ENCODE measurements at places on chromosomes 4 and X. TPM values are rescaled to one million over a fixed set of nuclear protein-coding genes. Genes with fewer than 3 reads are reported as not detected.

DNA sequence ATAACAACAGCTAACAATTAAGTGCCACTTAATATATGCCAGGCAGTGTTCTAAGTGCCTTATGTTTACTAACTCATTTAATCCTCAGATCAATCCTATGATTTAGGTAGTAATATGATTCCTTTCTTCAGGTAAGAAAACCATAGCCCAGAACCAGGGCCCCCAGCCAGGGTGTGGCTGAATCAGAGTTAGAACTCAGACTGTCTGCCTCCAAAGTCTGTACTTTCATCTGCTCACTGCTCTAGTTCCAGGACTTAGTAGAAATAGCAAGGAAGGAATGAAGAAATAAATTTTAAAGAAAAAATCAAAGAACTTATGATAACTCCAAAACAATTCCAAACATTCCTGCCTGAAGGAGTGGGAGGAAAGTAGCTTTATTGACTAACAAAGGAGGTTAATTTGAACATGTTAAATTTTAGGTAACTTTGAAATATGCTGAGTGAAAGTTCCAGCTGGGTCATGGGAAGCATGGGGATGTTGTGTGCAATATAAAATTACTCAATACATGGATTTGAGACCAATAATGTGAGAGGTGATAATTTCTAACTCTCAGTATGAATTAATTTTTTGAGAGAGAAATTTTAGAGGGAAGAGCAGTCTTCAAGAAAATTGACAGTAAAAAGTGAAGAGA lies 8.8 kb upstream of the ADH1C start:
- DNase-seq = no peak

- DNase-seq = no peak
These were observed 217.6 kb downstream of the PTTG2 start for GRCh38 chr4:38177641-38178391.

- DNase-seq = no peak
These were observed 8.7 kb downstream of the ATP5ME start for GRCh38 chr4:665381-665750.

DNA sequence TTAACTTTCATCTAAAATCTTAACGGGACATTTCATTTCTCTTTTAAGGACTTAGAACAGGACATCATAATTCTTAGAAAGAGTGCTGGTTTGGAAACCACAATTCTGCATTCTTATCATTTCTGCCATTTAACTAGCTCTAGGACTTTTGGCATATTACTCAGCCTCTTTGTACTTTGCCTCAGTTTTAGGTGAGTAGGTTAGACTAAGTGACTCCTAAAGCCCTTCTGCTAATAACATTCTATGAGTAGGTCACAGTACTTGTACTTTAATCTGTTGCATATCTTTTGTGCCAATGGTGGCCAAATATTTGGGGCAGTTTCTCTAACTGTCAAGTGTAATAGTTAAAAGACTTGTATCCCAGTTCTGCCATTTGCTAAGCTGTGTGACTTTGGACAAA lies 115.4 kb upstream of the NUDT6 start:
- DNase-seq = no peak

DNA sequence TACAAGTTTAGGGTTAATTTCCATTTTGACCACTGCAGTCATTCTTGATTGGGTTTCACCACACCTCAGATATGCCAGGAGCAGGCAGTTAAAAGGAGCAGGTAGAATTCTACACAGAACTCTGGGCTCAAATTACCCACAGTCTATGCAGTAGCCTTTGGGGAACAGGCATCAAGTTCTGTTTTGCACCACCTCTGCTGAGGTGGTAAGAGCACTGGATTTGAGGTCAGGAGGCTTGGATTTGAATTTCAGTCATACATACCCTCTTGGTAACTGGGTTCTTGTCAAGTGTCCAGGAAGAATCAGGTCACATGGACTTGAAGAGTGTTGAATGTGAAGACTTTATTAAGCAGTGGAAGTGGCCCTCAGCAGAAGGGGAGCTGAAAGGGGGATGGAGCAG lies 40.4 kb upstream of the PGK1 start:
- no peak for DNase-seq

- no peak for DNase-seq
These were observed 566.3 kb downstream of the IL15 start for GRCh38 chr4:142202404-142203332.

GRCh38 chr4:46389301-46389775 lies 590 bp downstream of the GABRA2 start:
- DNase-seq = peak; percentile 15

DNA sequence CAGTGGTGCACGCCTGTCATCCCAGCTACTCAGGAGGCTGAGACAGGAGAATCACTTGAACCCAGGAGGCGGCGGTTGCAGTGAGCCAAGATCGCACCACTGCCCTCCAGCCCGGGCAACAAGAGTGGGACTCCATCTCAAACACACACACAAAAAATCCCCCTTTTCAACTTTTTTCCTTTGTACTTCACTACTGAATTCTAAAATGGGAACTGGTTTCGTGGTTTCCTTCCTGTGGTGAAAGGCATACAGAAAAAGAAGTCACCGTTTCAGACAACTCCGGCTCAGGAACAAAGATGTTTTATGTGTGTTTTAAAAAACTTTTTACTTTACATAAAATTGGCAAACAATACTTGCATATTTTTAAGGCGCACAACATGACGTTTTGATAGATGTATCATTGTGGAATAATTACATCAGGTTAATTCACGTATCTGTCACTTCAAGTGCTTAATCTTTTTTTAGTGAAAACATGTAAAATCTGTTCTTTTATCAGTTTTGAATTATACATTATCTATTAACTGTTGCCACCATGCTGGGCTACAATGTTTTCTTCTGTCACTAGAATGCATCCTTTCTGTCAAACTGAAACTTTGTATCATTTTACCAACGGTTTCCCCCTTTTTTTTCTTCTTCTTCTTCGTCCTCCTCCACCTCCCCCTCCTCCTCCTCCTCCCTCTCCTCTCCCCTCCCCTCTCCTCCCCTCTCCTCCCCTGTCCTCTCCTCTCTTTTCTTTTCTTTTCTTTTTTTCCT lies 186.0 kb downstream of the CRLF2 start:
- no peak for DNase-seq

- no peak for DNase-seq
These were observed 13.4 kb upstream of the RP2 start for GRCh38 chrX:46823481-46823880.

GRCh38 chrX:111360839-111361238 lies 51.2 kb downstream of the DCX start:
- no peak for DNase-seq

DNA sequence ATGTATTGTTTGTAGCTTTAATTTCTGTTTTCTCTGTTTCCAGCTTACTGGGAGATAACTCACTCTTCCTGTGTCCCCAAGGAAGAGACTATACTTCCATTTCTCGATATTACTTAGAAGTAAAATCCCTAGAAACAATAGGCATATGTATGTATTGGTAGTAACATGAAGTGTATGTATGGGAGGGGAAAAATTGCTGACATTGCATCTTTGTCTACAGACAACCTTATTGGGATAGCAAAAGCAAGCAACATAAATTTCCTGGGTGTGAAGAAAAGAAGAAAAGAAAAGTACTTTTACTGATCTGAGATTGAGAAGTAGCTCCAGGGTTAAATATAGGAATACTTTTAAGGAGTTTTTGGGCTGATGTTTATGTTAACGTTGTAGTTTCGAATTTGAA lies 15.4 kb downstream of the AP1AR start:
- DNase-seq = no peak

- peak; percentile 36 for DNase-seq
These were observed 830 bp upstream of the SHROOM2 start for GRCh38 chrX:9785254-9785943.

- DNase-seq = peak; percentile 2
These were observed 104.8 kb upstream of the CASK start for GRCh38 chrX:42028109-42028508.

- no peak for DNase-seq
These were observed 30.4 kb downstream of the LAMTOR3 start for GRCh38 chr4:99863804-99864203.

DNA sequence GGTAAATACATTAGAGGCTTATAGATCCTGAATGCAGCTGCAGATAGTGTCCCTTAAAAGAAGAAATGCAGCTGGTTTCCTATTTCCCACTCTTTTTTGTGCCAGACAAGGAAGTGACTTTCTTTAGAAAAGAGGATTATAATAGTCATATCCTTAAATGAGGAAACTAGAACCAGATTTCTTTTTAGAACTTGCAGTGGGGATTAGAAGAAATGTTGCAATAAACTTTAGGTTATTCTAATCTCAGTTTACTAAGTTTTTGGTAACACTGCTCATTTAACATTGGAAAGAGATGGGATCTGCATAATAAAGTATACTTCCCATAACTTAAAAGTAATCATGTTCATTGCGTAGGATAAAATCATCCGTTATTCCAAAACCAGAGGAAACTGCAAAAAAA lies 101.9 kb downstream of the SLIT2 start:
- no peak for DNase-seq

GRCh38 chr4:13523105-13523477 lies 21.2 kb downstream of the NKX3-2 start:
- no peak for DNase-seq

DNA sequence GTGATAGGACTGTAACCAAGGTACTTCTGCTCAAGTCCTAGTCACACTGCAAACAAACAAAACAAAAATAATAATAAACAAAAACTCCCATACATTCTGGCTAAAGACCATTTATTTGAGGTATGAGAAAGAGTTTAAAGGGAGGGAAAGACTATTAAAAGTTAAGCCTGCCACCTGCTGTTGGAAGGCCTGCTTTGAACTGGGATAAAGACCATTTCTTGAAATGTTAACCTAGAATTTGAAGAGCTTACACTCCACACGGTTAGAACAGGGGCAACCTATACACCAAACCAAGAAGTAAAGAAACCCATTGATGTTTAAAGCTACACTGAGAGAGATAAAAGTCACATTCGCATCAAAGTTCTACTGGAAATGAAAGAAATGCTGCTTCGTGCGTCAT lies 548.7 kb upstream of the DIPK2B start:
- no peak for DNase-seq

ZNF185 gene
- 10.3 TPM for polyA plus RNA-seq

GAGE13 gene
- not detected for polyA plus RNA-seq

ZMAT1 gene
- polyA plus RNA-seq = 3.8 TPM

TMEM192 gene
- polyA plus RNA-seq = 14.4 TPM

TEX11 gene
- polyA plus RNA-seq = not detected

RASSF6 gene
- polyA plus RNA-seq = not detected

DTHD1 gene
- not detected for polyA plus RNA-seq

FAM47A gene
- not detected for polyA plus RNA-seq

CCNQ gene
- 44.5 TPM for polyA plus RNA-seq

CT45A2 gene
- polyA plus RNA-seq = not detected

GC gene
- polyA plus RNA-seq = not detected

SOX3 gene
- polyA plus RNA-seq = not detected

HAND2 gene
- 106 TPM for polyA plus RNA-seq

Measured in SK-N-SH (cell line).